ENCODE measurements at places on chromosomes 2 and 18.

DNA sequence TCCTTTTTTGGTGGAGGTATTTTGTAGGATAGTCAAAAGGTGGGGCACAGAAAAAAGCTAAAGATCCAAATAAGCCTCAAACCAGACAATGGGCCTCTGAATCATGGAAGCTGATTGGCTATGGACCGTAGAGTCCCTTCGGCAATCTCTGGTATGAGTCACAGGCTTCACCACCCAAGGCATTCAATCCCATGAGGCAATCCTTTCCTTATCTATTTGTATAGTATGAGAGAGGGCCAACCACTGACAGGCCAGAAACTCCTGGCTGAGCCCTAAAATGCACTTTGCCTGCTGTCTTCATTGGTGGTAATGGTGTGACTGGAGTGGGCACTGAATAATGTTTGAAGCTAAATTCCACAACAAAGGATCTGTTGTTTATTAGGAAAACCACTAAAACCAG lies 38.7 kb upstream of the MEX3C start:
- DNase-seq = peak; percentile 54

- no peak for DNase-seq
Observed at GRCh38 chr2:218983263-218983933, 1.6 kb downstream of the FEV start.

GRCh38 chr2:75892490-75892889 lies 181.8 kb upstream of the GCFC2 start:
- no peak for DNase-seq

DNA sequence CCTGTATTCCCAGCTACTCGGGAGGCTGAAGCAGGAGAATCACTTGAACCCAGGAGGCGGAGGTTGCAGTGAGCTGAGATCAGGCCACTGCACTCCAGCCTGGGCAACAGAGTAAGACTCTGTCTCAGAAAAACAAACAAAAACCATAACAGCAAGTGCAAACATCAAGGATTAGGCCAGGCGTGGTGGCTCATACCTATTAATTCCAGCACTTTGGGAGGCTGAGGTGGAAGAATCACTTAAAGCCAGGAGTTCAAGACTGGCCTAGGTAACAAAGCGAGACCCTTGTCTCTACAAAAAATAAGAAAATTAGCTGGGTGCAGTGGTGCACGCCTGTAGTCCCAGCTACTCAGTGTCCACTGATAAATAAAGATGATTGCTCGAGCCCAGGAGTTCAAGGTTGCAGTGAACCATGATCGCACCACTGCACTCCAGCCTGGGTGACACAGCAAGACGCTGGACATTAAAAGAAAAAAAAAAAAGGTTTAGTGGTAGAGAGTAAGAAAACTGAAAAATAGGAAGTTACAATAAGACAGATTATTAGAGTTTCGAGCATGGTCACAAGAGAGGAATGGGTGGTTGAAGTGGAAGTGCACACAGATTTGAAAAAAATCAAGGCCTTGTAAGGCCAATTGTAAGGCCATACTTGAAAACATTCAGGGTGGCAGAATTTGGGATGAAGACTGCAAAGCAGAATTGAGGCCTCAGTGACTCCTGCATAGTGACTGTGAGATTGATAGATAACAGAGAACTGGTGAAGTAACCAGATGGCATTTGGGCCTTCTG lies 6.4 kb upstream of the KCMF1 start:
- DNase-seq = no peak

DNA sequence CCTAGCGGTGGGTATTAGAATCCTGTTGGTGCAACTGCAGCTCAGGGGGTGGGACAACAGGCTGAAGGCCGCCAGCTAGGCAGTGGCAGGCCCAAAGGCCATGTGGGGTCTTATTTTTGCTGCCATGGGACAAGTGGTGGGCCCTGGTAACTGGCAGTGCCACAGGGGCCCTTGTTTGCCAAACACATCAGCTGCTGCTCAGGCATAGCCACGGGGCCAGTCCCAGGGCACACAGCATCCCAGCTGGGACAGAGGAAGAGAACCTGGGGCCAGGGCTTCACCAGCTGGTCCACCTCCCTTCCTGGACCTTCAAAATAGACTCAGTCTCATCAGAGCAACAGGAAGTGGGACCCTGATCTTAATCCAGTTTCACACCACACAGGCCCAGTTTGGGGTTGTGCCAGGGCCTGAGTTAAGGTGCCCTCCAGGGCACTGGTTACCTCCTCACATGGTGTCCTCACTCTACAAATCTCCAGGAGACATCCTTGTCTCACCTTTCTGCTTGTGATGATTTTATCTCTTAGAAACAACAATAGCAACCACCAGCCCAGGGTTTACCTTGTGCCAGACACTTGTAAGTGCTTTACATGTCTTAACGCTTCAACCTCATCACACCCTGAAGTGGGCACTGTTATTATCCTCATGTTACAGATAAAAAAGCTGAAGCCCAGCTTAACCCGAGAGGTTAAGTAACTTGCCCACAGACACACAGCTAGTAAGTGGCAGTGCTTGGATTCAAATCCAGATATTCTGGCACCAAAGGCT lies 98.5 kb downstream of the GYPC start:
- DNase-seq = no peak

DNA sequence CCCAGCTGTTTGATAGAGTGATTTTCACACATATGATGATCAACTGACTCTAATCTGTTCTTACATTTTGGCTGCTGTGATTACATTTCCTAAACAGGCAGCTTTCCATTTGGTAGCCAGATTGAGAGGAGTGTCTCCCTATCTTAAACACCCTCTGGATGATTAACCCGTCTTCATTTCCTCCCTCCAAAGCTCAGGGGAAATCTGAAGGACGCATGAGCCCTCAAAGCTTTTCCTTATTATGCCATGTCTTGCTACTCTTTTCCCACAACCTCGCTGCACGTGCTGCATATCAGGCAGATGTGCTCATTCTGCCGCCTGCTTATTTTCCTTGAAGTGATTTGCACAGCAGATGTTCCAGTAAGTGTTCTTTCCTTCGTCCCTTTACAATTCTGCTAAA lies 837.4 kb downstream of the LRRTM4 start:
- no peak for DNase-seq

- DNase-seq = no peak
Observed at GRCh38 chr2:204535764-204536163, 9.5 kb upstream of the PARD3B start.

- no peak for DNase-seq
Observed at GRCh38 chr18:79869591-79870300, 72.0 kb downstream of the KCNG2 start.

DNA sequence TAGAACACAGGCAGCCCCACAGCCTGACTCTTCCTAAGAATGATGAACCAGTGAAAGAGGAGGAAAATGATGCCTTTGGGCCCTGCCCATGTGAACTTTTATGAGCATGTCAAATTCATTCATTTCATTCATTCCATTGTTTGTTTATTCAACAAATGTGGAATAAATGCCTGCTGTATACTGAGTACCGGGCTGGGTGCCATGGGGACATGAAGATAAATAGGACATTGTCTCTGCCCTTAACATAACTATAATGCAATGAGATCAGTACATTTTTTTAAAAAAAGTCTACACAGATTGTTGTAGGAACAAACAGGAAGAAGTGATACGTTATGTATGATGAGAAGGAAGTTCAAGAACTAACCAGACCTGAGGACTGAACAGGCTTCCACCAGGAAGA lies 14.7 kb downstream of the MREG start:
- no peak for DNase-seq

DNA sequence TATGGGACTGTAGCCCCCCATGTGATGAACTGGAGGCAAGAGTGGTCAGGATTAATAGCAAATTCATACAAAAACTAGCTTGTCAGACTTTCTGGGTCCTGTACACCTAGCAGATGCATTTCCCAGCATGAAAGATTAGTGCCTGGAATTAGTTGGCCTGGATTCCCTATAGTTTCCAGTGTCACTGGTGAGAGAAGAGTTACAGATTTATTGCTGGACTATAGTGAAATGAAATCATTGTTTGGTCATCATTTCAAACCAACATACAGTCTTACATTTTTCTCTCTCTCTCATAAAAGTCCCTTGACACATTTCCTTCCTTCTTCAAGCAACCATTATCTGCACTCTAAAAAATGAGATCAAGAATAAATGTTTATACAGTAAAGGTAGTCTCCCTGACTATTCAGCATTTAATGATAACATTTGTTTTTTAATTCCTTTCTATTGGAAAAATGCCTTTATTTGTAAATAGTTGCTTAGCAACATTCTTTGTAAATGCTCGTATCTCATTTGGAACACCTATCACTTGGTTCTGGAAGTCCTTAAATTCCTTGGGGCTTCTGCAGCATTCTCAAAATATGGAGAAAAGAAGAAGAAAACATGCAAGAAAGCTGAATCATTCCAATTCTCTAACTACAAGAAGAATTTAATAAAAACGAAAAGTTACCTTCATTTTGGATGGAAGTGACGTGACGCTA lies 144.4 kb downstream of the MREG start:
- no peak for DNase-seq

DNA sequence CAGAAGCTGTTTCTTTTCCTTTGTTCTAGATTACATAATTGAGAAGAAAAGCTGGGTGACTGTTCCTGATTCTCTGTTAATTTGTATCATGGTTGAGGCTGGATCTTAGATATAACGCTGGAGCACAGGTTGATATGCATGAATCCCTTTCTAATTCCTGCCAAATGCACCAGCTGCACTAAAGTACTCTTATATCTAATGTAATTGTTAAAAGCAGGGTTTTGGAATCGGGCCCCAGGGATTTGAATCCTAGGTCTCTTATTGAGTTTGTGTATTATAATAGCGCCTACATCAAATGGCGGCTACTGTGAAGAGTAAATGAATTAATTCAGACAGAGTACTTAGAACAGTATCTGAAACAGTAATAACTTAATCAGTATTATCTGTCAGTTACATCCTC lies 80.4 kb downstream of the MC4R start:
- no peak for DNase-seq

DNA sequence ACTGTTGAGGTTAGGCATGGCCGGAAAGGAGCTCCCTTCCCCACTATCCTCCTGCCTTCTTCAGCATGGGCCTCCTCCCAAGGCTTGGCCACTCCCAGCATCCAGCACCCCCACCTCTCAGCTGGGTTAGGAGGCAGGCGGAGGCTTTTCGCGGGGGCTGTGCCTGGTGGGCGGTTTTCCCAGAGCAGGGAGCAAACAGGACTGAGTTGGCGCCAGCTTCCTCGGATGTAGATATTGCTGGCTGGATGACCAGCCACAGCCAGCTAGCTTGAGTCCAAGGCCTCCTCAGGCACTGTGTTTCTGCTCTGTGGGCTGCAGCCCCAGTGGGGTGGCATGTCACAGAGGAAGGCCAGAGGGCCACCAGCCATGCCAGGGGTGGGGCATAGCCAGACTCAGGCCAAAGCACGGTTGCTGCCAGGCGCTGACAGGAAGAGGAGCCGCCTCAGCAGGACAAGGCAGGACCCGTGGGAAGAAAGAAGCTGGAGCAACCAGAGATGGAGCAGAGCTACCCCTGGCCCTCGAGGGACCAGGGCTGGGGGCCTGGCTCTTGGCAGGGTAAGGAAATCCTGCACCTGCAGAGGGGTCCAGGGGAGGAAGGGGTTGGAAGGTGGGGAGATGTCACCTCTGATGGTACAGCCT lies at the start of gene TCF23:
TCF23 (plus strand) TSS at position 204 of the 639 bp plus-strand sequence; CDS start at position 334, 130 bp downstream.
- no peak for DNase-seq

Data from hematopoietic multipotent progenitor cell treated with erythropoietin and hydrocortisone succinate and interleukin-3 and kit ligand, for 4 days (in vitro differentiated cells).